ENCODE measurements at places on chromosomes 4 and X.
A peak's percentile ranks its signal among the peaks of the same experiment; 100 is the strongest.

GRCh38 chr4:66949419-66949818 is 595.9 kb downstream of the CENPC start:
- DNase-seq: no peak

DNA sequence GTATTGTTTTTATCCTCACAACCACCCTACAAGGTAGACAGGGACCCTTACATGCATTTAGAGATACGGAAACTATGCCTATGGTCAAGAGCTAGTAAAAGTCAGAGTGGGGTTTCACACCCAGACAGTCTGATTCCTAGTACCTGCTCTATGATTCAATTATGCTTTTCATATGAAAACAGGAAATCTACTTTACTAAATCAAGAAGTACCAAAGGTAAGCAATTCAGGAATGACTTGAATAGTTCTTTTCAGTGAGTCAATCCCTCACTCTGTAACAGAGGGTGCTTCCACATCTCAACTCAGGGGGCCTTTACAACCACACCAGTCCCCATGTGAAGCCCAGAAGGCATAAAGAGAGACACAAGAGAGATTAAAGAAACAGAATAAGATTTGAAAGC is 191.4 kb downstream of the PPP3CA start:
- no peak for DNase-seq

- peak; percentile 68 for DNase-seq
Measured at GRCh38 chrX:135086197-135086854, 34.0 kb downstream of the ETDB start.

DNA sequence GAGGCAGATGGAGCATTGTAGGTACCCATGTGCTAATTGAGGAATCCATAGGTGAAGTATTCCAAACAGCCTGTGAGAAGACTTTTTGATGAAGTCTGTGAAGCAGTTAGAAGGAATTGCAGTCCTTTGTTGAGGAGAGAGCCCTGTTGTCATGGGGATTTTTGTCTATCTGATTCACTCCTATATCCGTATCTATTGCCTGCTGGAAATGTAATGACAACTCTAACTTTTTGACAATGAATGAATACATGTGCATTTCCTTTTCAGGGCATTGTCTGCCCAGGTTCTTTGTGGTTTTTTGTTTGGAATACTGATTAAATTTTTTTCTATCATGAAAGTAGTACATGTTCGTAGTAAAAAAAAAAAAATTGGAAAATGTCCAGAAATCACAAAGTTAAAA is 31.1 kb downstream of the STK32B start:
- no peak for DNase-seq

DNA sequence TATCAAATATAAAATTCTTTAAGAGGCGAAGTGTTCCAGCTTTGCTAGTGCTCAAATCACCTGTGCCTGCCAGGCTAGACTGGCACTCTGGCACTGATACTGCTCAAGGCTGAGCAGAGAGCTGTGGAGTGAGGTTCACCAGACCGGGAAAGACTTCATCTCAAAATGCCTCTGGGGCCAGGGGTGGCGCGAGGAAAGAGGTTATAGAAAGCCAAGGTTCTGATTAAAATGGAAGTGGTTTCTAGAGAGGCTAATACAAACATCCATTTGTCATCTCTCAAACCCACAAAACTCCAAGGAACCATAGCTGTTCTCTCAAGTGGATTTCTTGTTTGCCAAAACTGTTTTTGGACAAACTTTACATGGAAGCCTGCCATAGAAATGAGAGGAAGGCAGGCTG is 41.5 kb downstream of the F11 start:
- DNase-seq: no peak

DNA sequence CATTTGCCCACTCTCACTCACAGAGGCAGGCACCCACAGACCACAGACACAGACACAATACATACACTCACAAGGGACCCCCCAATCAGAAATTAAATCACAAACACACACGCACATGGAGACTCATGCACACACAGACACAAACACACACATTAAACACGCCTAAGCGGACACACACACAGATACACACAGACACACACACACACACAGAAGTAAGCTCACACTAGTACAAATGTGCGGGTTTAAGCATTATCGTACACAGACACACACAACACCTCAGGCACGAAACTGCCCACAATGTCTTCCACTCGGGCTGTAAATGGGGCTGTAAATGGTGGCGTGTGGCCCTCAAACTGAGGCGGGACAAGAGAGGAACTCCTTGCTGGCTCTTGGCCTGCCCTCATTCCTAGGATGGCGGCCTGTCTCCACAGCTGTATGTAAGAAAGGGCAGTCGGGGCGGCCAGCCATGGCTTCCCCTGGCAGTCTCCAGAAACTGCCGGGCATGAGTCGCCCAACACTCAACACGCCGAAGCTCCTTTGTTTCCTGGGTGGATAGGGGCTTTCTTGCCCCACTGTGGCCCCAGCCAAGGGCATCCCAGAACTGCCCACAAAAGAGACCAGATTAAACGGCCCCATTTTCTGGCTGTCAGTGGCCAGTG is 53.9 kb downstream of the NBDY start:
- no peak for DNase-seq

- no peak for DNase-seq
Measured at GRCh38 chr4:8108991-8109390, 49.6 kb downstream of the ABLIM2 start.

- DNase-seq: no peak
Measured at GRCh38 chrX:38060331-38060878, 54.1 kb downstream of the SYTL5 start.

- DNase-seq: no peak
Measured at GRCh38 chr4:168880811-168881595, 129.1 kb downstream of the CBR4 start.

DNA sequence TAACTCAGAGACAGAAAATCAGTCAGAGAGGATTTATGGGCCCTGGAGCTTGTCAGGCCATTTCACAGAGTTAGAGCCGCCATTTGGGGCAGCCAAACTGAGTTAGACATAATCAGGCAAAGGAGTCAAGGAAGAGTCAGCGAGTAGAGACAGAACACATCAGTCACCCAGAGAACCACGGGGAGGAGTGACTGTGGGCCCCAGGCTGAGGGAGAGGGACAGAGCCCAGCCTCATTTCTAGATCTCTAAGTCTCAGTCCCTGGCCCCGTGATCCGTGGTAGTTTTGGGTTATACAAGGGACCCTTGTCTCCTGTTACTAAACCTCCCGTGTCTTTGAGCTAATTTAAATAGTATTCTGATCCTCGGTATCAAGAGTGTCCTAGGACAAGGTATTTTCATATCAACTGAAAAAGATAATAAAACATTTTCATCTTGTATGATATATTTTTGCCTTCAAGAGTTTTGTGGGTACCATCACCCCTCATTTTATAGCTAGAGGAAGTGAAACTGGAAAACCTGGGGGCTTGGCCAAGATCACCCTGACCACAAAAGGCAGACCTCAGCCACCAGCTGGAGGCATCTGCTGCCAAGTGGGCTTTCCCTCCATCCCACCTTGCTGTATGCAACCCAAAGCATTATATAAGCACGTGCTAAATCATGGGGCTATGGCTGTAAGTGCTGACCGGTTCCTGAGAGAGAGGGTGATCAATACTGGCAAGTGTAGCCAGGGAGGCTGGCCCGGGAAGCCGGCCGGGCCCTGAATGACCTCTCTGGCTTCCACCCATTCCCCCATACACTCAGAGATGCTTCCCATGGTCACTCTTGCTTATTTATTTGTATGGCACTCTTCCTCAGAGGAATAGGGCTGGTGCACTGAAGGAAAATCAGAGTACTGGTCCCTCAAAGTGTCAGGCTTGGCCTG is 204.1 kb downstream of the BCOR start:
- DNase-seq: no peak

GRCh38 chr4:147085781-147086180 is 140.1 kb upstream of the TTC29 start:
- no peak for DNase-seq

DNA sequence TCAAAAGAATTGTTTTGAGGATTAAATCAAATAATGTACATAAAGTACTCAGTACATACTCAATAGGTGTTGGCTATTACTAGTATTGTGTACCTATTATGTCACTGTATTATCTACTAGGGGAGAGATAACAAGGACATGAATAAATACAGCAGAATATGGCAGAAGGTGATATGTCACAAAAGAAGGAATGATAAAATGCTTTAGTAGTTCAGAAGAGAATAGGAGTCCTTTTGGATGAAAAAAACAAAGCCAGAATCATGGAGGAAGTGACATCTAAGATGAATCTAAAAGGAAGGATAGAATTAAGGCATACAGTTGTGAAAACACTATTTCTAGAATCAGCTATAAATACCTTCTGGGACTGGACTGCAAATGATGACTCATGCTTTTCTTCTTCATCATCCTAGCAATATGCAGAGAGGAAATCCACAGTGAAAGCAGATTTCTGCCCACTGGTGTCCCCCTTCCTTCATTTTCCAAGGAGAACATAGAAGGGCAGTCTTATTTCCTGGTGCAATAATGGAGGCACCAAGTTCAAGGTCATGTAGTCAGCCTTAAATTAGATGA is 98.7 kb downstream of the GLUD2 start:
- no peak for DNase-seq

- no peak for DNase-seq
Measured at GRCh38 chr4:162356181-162356580, 192.4 kb upstream of the FSTL5 start.

DNA sequence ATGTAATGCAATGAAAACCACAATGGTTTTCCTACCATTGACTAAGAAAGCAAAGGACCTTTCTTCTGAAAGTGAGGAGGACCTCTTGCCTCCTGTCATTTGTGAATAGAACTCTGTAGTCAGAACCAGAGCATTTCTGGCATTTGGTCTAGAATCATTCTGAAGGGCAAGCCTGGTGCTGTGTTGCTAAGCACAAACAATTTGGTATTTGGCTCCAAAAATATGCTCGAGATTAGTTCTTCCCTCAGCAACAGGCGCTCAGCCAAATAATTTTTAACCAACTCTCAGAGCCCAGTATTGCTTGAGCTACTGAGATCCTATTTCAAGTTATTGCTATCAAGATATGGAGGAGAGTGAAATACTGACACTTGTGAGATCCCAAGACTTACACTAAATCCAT is 71.0 kb downstream of the SNCA start:
- no peak for DNase-seq

- DNase-seq: no peak
Measured at GRCh38 chr4:14614840-14615239, 387.4 kb upstream of the CPEB2 start.

- DNase-seq: no peak
Measured at GRCh38 chr4:52576961-52577623, 82.0 kb downstream of the USP46 start.

DNA sequence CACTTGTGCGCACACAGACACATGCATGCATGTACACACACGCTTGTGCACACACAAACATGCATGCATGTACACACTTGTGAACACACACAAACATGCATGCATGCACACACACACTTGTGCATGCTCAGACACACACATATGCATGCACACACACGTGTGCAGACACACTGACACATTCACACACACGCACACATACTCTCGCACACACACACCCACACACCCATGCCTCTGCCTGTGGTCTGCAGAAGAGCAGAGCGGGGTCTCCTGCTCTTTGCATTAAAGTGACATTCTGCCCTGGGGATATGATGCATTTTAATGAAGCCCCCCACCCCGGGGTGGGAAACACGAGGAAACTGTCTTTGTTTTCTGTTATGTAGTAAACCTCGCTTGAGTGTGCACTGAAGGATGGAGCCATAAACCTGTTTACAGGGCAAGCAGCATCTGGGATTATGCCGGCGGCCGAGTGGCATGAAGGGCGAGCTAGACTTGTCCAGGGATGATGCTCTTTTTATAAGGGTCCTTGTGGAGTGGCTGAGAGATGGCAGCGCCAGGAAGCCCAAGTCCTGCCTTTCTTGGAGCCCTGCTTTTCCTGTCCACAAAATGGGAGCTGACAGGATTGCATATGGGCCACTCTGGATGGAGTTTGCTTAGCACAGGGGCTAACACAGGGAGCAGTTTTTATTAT is 17.8 kb downstream of the PSAPL1 start:
- DNase-seq: no peak

- peak; percentile 5 for DNase-seq
Measured at GRCh38 chrX:71195964-71196649, 26.9 kb upstream of the GJB1 start.

GRCh38 chr4:177555007-177555574 is 112.9 kb upstream of the AGA start:
- no peak for DNase-seq

DNA sequence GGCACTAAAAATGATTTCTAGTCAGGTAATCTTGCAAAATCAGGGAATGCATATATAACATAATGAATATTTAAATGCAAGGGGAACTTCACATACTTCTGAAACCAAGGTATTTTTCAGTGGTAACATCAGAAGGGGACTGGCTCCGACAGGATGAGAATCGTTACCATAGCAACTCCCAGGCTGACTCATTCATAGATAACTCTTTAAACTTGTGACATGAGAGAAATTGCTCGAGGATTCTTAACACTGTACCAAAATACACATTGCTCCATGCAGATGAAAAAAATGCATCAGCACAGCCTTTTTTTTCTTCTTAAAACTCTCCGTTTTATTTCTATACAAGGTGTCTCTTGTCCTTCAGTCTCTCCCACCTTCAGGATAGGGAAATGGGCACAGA is 114.3 kb downstream of the GABRB1 start:
- DNase-seq: no peak

GRCh38 chrX:126825566-126826193 is 6.2 kb downstream of the PRR32 start:
- no peak for DNase-seq

GRCh38 chr4:171919314-171919713 is 106.1 kb downstream of the GALNTL6 start:
- no peak for DNase-seq

GRCh38 chr4:177778623-177779022 is 336.4 kb upstream of the AGA start:
- DNase-seq: no peak

GRCh38 chr4:124526331-124526730 is 186.2 kb downstream of the ANKRD50 start:
- no peak for DNase-seq

GRCh38 chrX:68833855-68834331 is 5.1 kb downstream of the EFNB1 start:
- no peak for DNase-seq

DNA sequence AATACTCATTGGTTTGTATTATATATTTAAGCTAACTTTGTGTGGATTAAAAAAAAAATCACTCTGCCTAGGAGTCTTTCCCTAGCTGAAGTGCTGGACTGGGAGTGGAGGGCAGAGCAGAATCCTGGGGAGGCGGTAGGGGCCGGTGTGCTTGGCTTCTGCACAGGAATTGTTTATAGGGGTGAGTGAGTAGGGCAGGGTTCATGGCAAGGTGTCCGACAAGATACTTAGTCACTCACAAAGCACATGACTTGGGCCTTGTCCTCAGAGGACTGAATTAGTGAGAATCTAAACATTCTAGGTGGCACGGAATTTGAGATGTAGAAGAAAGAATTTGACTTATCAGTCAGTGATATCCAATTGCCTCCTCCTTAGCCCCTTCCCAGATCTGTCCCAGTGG is 32.2 kb downstream of the FNIP2 start:
- DNase-seq: no peak
